CD4-positive, alpha-beta T cell treated with Interferon alpha-2 for 1 hour (primary cell): ENCODE measurements at places on chromosomes 5 and 9.

DNA sequence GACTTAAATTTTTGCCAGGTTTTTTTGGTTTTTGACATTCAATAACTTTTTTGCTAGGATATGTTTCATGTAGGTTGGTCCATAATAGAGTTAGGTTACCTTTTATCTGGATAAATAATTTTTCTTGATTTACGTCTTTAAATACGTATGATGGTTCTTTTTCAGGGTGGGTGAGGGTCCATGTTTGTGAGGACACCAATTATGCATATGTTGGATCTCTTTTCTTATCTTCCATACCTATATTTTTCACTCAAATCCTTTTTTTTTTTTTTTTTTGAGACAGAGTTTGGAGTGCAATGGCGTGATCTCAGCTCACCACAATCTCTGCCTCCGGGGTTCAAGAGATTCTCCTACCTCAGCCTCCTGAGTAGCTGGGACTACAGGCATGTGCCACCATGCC is 17.3 kb upstream of the CDC42SE2 start:
- DNase-seq, result no peak

DNA sequence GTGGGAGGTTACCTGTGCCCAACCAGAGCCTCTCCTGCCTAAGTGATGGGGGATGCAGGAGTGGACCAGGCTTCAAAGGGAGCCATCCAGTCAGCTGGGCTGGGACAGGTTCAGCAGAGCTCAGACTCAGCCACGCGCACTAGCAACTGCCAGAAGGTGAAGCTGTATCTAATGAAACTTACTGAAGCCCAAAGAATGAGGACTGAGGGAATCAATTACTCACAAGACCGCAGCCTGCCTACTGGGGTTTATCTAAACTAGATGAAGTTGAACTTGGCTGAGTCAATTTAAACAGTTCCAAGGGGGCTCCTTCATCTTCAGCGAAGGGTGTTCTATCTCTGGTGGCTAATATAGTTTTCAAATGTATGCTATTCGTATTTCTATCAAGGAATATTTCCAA is 11.4 kb downstream of the HAND1 start:
- DNase-seq, result no peak

DNA sequence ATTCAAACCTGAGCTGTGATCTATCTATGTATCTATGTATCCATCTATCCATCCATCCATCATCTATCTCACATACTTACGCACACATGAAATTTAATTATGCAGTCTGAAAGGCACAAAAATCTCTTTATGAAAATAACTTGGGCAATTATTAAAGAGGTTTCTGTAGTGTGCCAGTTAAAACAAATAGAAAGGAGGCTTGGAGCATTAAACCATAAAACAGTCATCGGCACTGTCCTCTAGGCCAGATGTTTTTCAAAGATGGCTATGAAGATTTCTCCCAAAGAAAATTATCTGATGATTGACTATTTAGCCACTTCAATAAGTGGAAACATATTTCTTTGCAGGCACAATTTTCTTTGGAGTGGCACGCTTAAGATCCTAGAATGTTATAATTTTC is 392.5 kb upstream of the RPS23 start:
- DNase-seq, result no peak

DNA sequence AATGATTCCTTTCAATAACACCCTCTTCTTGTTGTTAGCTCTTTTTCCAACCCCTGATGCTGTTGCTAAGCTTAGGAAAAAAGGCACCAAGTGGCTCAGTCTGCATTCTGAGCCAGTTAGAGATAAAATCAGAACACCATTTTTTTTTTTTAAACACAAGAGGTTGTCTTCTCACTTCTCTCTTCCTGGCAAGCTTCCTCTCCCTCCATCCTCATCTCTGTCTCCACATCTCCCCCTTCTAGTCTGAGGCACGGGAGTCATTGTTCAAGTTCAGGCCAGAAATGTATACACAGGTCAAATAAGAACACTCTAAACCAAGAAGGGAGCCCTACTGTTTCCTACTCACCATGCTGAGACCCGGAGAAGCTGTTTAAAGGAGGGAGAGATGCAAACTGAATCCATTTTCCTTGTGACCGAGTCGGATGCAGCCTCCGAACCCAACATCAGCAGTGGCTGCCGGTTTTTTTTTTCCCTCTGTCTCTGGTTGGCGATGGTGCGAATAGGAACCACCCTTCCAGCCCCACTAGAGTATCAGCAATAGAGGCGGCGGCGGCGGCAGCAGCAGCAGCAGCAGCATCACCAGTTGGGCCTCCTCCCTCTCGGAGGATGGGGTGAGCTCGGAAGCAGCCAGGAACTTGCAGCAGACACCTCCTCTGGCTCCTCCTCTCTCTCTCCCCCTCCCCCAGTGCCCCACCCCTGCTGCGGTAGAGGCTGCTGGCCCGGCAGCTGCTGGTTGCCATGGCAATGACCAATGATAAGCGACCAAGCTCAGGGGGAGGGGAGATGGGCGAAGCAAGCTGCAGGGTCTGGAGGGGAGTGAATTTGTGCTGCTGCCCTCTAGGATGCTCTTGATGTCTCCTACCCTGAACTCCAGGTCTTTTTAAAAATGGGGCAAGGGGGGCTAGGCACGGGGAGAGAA is at the start of gene JAKMIP2:
Gene JAKMIP2 (minus strand): TSS at position 619 of the 919 bp plus-strand sequence. CDS start 110,922 bp downstream, outside the sequence.
- peak; percentile 94 for DNase-seq

DNA sequence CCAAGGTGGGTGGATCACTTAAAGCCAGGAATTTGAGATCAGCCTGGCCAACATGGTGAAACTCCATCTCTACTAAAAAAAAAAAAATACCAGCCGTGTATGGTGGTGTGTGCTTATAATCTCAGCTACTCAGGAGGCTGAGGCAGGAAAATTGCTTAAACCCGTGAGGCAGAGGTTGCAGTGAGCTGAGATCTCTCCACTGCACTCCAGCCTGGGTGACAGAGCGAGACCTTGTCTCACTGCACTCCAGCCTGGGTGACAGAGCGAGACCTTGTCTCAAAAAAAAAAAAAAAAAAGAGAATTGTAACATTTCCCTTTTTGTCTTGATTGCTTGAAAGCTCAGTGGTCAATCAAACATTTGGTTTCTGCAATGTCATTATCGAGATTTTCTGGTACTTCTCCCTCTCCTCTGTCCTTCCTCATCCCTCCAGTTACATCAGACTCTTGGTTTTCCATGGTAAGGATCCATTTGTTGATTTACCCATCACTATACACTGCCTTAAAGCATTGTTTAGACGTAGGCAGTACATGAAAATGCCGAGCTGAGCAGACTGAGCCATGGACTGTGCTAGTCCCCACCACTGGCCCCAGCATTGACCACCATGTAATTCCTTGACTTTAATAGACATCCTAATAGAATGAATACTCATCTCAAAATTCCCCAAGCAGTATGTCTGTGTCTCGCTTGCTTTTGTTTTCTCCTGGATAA is 11.5 kb upstream of the AIF1L start:
- no peak for DNase-seq

GRCh38 chr9:113238202-113238858 is 17.0 kb downstream of the SLC31A1 start:
- no peak for DNase-seq

DNA sequence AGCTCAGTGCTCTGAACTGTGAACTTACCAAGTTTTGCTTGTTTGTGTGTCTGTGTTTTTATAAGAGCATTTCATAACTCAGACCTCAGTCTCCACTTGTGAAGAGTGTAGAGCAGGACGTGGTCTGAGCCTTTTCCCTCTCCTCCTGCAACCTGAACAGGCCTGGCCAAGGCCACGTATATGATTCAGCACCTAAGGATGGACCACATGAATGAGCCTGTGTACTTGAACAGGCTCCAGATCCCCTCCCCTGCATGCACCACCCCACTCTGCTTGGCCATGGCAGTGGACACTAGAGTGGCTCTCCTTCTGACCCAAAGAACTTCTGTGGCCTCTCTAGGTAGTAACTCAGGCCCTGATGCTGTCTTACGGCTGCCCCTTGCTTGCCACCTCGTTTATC is 125.9 kb upstream of the FSTL4 start:
- no peak for DNase-seq

- no peak for DNase-seq
Observed at GRCh38 chr9:33919276-33919897, 102.4 kb downstream of the UBE2R2 start.

- no peak for DNase-seq
Observed at GRCh38 chr5:167361795-167362194, 929.6 kb upstream of the WWC1 start.

GRCh38 chr5:178595150-178595549 is 5.0 kb upstream of the COL23A1 start:
- no peak for DNase-seq

GRCh38 chr5:134445856-134446818 is 34.5 kb upstream of the CDKN2AIPNL start:
- DNase-seq, result peak; percentile 3

DNA sequence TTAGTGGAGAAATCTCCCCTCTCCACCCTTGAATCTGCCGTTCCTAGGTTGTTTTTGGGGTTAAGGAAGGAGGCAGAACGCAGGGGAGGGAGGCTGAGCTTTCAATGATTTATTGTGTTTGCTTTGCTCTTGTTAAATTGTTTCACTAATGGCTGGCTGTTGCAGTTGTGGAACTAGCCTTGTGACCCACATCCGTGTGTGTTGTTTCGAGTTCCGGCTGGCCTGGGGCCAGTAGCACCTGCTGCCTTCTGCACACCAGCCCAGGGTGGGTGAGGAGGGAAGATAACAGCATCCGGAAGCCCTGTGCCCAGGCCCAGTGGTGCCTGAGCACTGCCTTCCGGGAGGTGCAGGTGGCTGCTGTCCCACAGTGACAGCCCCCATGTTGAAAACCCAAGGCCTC is 3.6 kb downstream of the ERGIC1 start:
- peak; percentile 61 for DNase-seq

GRCh38 chr9:1216532-1216931 is 166.4 kb downstream of the DMRT2 start:
- no peak for DNase-seq

GRCh38 chr9:95463148-95464060 is 53.4 kb downstream of the PTCH1 start:
- DNase-seq, result no peak

DNA sequence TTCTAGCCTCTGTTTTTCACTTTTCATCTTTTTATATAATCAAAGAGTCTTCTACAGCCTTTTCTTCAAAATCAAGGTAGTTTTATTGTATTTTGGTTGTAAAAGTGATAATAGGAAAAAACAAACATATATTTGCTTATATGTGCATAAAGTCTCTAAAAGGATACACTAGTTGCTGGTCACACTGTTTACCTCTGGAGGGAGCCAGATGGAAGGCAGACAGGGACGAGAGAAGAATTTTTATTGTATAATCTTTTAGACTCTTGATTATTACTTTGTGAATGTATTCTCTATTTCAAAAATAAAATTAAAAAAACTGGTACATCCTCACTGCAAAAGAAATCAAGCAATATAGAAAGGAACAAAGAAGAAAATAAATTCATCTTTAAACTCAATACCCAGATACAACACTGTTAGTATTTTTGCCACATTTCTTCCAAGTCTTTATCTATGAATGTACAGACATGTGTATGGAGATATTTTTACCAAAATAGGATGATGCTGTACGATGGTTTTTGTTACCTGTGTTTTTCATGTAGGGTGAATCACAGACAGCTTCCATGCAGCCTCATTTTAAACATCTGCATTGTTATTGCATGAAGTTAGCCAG is 6.1 kb upstream of the RNF183 start:
- DNase-seq, result no peak

- no peak for DNase-seq
Observed at GRCh38 chr9:121404906-121405305, 34.9 kb upstream of the STOM start.

DNA sequence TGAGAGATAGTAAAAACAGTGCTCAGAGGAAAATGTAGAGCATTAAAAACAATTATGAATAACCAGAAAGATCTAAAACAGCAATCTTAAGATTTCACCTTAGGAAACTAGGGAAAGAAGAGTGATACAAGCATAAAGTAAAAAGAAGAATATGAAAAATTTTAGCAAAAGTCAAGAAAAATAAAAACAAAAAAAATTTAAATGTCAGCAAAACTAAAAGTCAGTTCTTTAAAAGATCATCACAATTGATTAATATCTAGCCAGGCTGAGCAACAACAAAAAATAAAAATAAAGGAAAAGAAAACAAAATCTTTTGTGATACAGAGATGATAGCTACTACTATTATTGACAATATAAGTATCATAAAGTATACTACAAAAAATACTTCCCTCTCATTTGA is 1088.1 kb upstream of the EDIL3 start:
- DNase-seq, result no peak

DNA sequence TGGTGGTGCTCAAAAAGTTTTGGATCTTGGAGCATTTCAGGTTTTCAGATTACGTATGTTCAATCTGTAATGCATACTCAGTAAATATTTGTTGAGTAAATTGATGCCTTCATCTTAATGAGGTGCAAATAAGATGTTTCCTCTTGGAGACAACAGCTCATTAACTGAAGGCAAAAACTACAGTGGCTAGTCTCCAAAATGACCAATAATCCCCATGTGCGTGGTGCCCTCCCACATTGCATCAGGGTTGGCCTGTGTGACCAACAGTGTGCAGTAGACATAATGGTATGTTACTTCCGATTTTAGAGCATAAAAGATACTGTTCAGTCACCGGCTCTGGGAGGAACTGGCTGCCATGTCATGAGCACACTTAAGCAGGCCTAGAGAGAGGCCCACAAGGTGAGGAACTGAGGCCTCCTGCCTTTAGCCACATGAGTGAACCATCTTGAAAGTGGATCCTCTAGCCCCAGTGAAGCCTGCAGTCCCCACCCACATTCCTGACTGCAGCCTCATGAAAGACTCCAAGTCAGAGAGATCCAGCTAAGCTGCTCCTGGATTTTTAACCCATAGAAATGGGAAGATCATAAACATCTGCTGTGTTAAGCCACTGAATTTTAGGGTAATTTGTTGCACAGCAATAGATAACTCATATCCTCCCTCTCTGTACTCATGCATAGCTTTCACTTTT is 55.7 kb downstream of the LIFR start:
- DNase-seq, result no peak

DNA sequence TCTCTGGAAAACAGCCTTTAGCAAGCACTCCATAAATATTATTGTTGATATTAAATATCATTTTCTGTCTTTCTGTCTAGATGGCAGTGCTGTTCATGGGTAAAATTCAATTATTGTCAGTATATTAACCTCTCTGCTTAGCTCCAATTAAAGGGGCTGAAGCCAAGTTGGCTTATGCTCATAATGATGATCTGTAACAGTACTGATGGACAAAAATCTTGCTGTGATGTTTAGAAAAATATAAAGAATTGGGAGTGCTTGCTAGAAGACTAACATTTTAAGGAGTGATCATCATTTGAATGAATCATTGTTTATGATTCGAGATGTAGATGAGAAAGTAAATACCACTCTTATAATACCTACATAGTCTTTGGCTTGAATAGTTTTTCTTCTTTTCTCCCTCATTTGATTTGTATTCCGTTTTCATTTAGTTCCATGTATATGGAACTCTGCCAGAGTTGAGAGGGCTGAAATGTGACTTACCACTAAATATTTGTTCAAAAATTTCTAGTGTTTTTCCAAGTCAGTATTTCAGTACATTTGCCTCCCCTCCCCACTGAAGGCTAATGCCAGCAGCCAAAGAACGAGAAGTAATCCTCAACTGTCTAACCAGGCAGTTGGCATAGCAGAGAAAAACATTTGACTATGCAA is 538.3 kb downstream of the CSNK1G3 start:
- no peak for DNase-seq

- DNase-seq, result peak; percentile 11
Observed at GRCh38 chr5:152271420-152271819, 133.7 kb downstream of the NMUR2 start.
